ENCODE measurements at places on chromosomes 6 and 20.

GRCh38 chr6:159062564-159062945 is 17.8 kb upstream of the TAGAP start:
- DNase-seq, result peak; percentile 82

DNA sequence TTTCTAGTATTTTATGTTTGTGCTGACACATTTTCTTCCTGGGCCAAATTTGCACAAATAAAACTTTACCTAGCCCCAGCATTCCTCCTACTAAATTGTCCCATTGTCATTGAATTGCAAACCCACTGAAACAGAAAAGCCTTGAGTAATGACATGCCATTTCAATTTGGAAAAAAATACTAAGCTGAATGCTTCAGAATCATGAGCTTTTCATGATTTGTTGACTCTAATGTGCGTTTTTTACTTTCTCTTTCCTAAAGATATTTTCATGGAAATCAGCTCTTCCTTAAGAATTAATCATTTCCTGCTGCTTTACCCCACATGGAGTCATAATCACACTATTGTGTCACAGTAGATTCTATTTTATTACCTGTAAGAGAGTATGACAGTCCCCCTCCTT is 47.4 kb downstream of the TRDN start:
- no peak for DNase-seq

DNA sequence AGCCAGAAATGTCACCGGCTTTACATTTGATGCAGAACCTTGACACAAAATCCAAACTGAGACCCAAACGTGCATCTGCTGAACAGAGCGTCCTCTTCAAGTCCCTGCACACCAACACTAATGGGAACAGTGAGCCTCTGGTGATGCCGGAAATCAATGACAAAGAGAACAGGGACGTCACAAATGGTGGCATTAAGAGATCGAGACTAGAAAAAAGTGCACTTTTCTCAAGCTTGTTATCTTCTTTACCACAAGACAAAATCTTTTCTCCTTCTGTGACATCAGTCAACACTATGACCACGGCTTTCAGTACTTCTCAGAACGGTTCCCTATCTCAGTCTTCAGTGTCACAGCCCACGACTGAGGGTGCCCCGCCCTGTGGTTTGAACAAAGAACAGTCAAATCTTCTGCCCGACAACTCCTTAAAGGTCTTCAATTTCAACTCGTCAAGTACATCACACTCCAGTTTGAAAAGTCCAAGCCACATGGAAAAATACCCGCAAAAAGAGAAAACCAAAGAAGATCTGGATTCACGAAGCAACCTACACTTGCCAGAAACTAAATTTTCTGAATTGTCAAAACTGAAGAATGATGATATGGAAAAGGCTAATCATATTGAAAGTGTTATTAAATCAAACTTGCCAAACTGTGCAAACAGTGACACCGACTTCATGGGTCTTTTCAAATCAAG is 108.4 kb downstream of the RTN4IP1 start:
- DNase-seq, result peak; percentile 75

DNA sequence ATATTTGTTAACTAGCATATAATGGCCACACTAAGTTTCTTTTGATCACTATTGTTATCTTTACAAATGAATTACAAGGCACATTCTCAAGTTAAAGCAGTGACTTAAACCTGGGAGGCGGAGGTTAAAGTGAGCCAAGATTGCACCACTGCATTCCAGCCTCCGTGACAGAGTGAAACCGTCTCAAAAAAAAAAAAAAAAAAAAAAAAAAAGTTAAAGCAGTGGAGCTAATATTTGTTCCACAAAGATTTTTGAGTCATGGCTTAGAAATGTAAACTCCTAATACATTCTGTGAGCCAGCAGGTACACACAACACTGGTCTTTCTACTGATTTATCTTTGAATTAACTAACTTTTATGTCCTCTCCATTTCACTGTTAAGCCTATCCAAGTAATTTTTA is 221.7 kb upstream of the HTR1E start:
- no peak for DNase-seq

DNA sequence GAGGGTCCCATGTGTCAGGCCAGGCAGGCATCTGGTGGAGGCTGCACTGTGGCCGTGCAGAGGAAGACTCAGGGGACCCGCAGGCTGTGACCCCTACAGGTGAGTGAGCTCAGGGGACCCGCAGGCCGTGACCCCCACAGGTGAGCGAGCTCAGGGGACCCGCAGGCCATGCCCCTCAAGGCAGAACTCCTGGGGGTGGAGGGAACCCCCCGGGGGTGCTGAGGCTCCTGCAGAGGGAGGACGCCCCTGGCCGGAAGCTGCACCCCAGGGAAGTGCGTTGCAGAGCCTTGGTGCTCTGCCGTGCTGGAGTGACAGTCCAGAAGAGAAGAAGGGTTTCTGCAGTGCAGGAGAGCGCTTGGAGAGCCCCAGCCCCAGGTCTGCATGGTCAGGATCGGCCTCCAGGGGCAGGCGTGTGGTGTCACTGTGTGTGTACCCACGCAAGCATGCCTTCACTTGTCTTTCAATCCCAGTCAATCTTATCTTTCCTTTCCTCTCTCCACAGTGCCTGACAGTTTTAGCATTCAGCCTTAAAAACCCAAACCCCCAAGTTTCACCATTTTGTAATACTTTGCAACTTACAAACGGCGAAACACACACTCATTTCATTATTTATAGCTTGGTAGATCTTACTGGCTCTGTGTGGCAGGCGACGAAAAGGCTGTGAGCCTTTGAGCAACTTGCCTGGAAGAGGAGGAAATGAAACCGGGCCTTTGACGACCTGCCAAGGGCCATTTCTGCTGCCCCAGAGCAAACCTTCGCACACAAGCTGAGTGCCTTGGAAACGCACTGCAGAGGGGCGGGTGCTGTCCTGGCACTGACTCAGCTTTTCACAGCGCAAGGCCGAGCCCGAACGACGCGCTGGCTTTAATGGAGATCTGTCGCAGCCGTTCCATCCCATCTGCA is 101.4 kb upstream of the AGPAT4 start:
- no peak for DNase-seq

DNA sequence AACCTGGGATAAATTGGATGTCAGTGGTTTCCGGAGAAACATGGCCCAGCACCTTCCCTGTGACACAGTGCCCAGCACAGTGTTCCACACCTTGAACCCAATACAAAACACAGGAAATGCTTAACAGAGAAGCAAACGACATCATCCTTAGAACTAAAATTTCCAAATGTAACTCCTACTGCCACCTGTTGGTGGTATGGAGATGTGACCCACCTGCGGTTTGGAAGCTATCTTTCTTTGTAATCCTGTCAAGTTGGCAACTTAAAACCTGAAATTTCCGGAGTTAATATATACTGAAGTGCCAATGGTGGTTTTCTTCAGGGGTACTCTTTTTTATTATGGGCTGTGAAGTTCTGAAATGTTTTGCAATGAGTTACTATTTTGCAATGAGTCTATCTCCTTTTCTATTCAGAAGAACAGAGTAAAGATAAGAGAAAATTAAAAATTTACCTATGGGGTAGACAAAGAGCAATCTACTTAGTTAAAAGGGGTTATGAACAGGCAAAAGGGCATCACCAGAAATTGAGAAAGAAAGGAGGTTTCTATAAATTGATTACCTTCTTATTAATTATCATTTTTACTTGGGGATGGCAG is 658.8 kb downstream of the PTPRT start:
- no peak for DNase-seq

GRCh38 chr6:81451787-81452186 is 300.7 kb downstream of the TENT5A start:
- DNase-seq, result no peak

GRCh38 chr6:11007715-11008608 is 36.1 kb downstream of the ELOVL2 start:
- DNase-seq, result no peak

- DNase-seq, result no peak
These were observed 10.3 kb downstream of the PDE10A start for GRCh38 chr6:165652766-165653165.

DNA sequence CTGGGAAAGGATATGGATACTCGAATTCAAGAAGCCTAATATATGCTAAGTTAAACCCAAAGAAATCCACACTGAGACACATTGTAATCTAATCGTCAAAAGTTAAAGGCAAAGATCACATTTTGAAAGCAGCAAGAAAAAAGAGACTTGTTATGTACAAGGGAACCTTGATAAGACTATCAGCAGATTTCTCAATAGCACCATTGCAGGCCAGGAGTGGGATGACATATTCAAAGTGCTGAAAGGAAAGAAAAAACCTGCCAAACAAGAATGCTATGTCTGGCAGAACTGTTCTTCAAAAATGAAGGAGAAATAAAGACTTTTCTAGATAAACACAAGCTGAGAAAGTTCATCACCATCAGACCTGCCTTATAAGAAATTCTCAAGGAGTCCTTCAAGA is 75.2 kb downstream of the COL21A1 start:
- DNase-seq, result no peak

DNA sequence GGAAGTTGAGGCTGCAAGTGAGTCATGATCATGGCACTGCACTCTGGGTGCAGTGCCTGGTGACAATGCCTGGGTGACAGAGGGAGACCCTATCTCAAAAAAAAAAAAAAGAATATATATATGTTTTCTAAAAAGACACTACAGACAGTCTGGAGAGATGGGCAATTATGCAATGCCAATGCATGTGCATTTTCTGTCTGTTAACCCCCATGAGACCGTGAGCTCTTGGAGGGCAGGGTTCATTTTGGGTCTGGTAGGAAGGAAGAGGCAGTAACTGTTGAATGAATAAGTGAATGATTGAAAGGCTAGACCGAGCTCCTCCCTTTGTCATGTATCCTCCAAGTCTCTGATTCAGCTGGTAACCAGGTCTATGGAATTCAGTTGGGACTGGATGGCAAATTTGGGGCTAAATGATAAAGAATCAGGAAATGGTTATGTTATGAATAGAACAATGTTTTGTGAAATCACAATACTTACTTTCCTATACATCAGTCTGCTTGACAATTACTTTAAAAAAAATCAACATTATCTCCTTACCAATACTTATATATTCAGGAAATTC is 5.6 kb upstream of the BLCAP start:
- DNase-seq, result no peak

DNA sequence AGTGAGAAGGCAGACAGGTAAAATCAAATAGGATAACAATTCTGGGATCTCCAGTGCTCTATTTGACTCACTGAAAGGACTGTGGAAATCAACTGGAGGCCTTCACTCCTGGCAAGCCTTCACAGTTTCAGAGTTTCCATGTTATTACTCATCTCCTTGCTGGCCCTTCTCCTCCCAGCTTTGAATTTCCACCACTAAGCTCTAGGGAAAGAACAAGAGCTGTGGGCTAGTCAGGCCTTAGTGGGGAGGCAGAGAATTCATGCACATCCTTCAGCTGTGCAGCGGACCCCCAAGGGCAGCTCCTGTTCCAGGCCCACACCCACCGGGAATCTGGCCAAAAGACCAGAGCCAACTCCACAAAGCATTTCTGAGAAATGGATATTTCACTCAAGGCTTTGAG is 26.0 kb downstream of the MYLIP start:
- no peak for DNase-seq

GRCh38 chr6:107956586-107957307 is 1.3 kb downstream of the SEC63 start:
- no peak for DNase-seq

DNA sequence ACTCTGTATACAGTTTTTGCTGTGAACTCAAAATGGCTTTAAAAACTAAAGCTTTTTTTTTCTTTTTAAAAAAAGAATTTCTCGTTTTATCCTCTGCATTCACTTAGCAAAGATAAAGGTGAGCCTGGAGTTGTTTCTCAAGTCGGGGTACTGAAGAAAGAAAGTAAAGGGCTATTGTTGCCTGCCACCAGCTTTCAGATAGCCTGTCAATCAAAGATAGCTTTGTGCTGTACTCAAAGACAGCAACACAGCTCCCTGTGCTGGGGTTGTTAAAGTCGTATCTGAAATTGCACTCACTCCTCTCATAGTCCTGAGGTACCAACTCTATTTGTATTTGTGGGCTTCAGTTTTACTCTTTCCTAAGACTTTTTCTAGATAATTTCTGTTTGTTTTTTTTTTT is 710.1 kb upstream of the ID4 start:
- DNase-seq, result no peak

DNA sequence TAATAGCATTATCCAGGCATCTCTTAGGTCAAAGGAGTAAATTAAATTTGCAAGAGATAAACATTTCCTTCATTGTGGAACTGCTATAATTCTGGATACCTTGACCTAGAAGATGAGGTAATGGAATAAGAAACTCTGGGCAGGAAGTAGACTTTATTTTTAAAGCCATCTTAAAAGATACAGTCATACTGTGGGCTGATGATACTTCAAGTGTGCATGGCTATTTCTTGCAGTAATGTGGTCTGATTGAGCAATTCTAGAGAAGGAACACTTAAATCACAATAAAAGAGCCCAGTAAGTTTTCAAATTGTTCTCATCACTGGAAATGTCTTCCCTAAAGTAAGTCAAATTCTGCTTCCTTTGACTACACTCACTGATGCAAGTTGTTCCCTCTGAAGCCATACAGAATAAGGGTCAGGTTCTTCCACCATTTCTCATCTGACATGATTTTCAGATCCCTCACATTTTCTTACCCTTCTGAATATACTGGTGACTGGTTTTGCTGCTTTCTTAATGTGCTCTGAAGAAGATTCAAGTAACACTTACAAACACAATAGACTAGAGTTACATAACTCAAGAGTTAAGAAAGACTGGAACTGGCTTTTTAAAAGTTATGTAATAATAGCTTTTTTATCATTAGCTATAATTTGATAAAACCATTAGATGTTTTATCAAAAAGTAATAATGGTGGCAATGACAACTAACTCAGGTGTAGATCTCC is 62.6 kb upstream of the TMEM244 start:
- DNase-seq, result no peak

DNA sequence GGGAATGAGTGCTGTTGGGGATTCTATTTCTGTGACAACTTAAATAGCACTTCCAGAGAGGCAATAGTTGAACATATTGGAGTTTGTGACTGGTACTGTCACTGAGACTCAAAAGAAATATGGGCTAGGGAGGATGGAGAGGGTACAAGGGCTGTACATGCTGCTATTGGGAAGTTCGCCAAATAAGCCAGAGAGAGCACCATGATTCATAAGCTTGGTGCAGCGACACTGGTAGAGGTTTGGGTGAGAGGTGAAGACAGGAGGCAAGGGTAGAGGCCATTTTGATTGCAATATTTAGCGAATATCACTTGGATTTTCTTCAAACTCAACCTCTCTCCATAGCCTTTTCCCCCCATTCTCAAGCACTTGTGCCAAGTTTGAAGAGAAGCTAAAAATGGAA is 214.3 kb downstream of the OGFRL1 start:
- no peak for DNase-seq

All from naive B cell (primary cell).